Activated CD4-positive, alpha-beta T cell treated with anti-CD3 and anti-CD28 coated beads, Interleukin-2, Interleukin-4, amounts not matched to agents 100 ng/mL and 50 ng/mL, durations not matched to agents 16 hours and 8 hours (primary cell): ENCODE measurements at places on chromosomes 6 and 20.

DNA sequence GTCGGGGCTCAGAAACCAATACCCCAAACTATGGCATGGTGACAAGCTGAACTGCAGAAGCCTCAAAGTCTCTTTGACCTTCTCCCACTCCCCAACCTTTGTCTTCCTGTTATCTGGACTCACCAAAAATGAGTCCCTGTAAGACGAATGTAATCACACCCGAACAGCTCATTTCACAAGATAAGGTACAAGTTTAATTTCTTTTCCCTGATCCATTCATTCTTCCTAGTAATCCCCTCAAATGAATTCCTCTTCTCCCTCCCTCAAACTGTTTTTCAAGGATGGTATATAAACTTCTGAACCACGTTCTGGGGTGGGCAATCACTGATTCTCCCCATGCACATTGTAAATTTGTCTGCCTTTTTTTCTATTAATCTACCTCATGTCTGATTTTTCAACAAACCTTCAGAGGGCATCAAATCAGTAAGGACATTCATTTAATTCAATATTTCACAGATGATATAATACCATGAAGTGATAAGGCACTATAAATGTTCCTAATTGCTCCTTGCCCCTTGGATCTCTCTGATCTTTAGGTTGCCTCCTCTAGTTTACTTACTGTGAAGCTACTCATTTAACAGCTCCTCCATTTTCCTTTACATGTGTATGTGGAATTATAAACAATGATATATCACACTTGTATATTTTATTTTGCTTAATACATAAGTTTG lies 77.2 kb downstream of the OR2B2 start:
- DNase-seq = no peak

DNA sequence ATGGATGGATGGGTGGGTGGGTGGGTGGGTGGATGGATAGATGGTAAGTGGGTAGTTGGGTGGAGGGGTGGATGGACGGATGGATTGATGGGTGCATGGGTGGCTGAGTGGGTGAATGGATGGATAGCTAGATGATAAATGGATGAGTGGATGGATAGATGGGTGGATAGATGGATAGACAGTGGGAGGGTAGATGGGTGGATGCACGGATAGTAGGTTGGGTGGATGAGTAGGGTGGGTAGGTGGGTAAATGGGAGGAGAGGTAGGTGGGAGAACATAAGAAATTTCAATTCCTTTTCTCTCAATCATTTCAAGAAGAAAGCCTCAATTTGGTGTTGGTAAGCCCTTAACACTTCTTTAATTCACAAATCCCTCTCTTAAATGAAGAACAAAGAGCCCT lies 186.9 kb downstream of the PREX1 start:
- DNase-seq = no peak

- no peak for DNase-seq
These were observed 60.1 kb upstream of the FRMD1 start for GRCh38 chr6:168139121-168139520.

DNA sequence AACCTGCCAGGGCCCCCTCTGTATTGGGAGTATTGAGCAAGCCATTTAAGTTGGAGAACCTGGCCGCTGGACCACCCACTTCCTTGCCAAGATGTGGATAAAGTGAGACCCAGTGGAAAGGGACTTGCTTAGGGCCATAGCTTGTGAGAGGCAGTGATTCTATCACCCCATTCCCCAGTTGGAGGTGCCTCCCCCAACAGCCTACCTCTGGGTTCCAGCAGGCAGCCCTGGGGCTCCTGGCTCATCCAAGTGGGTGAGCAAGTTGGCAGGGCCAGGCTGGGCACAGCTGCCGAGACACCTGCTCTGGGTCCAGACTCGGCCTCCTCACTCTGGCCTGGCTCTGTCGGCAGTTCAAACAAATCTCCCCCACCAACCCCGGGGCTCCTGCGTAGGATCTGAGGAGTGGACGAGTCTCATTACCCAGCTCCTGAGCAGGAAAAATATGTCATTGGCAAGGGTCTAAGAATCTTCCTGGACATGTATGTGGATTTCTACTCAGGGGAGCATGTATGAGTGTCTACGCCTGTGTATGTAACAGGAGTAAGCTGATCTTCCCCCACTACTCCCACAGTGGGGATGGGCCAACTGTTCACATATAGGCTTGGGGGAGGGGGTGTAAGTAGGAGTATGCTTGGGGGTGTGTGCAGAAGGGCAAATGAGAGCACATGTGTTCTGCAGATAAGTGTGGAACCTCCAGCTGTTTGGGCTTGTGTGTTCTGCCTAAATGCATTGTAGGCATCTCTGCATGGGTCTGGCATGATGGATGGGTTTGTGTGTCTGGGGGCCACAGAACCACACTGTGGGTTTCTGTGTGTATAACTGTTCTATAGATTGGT lies 1.9 kb downstream of the ID1 start:
- no peak for DNase-seq

DNA sequence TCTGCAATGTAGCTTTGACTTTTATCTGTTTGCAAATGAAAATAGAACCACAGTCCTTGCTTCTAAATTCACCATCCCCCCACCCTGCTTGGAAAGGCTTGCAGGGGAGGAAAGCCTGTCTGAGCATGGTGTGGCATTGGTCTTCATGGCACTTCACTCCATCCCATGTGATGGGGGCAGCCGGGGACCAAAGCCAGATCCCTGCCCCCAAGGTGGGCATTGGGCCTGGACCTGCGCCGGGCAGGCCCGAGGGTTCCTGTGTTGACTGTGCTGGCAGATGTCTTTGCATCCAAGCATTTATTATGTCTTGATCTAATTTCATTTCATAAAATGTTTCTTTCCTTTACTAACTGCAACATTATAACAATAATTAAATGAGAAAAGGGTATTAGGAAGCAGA lies 120.0 kb downstream of the SYNDIG1 start:
- DNase-seq = no peak

DNA sequence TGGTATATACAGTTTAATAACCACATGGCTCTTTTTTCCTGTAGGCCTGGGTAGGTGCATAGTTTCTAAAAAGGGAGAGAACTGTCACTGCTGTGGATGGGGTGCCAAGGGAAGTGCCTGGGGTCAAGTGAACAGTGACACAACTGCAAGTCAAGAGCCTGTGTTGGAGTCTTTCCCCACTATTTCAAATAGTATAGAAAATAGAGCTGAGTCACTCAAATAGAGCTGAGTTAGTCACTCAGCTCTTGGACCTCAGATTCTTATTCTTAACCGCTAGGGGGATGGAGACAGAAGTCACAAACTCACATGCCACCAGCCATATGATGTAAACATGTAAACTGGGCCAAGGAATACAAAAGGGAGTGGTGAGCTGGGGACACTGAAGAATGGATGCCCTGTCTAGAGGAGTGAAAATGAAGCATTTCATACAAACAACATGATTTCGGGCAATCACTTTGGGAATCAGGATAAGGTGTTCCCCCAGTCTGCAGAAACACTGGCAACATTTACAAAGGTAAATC lies 2.1 kb downstream of the NQO2 start:
- peak; percentile 67 for DNase-seq

DNA sequence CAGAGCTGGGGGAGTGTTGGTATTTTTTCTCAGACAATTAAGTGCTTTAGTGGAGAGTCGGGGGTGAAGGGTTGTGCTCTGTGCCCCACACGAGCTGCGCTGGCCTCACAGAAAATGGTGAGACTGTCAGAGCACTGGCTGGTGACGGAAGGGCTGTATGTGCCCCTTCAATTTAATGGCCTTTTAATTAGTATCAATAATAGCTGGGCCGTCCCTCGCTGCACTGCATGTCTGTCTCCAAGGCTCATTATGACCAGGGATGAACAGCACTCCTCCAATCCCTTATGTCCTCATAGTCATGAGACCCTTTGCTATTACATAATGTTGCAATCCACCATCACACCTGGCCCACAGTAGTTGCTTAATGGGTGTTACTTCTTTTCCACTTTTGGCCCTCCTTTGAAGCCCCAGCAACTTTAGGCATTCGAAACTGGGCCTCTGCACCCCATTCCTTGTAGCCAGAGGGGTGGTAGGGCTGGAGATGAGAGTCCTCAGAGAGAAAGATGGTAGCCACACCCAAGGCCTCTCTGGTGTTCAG lies 9.5 kb upstream of the RALY start:
- DNase-seq = no peak

GRCh38 chr20:61935926-61936700 lies 129.6 kb downstream of the TAF4 start:
- no peak for DNase-seq

DNA sequence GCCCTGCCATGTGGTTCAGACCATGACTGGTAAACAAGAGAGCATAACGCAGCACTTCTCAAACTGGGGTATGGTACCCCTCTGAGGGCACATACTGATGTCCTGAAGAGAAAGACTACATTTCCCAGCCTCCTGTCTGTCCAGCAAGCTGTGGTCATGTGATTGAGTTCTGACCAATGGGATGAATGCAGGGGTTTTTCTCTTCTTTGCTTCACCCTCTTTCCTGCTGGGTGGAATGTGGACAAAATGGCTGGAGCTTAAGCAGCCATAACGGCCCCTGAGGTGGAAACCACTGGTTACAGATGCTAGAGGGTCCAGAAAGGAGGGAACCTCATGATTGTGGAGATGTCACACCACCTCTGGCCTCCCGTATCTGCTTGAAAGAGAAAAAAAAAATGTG lies 19.4 kb upstream of the KCNB1 start:
- peak; percentile 24 for DNase-seq

GRCh38 chr6:252775-253535 lies 39.3 kb upstream of the DUSP22 start:
- no peak for DNase-seq

DNA sequence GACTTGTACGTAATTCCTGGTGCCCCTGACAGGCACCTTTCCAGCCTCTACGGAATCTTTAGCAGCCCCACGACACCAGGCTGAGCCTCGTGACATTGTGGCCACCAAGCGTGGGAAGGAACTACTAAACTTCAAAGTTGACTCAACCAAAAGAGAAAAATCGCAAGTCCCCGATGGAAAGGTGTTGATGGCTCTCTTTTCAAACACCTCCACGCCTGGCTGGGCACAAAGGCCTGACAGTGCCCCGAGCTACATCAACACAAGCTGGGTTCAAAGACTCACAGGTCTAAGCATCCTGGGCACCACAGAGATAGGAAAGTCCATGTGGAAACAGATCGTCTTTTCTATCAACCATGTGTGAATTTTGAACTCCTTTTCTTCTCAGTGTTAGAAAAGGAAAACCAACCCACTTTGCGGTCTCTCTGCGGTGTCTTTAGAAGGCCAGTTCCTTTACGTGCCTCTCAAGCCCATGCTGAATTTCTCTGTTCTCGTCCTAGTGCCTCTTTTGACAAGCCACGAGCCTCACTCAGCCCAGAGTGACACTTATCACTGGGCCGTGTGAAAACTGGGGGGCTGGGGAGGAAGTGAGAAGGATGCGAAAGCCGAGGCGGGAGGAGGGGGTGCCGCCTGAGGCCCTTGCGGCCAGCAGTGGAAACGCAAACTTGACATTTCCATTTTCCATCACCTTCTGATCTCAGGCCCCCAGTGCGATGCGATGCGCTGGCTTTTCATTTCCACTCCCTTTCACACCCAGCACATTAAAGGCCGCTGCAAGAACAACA lies 59.4 kb downstream of the GFOD1 start:
- DNase-seq = peak; percentile 83

DNA sequence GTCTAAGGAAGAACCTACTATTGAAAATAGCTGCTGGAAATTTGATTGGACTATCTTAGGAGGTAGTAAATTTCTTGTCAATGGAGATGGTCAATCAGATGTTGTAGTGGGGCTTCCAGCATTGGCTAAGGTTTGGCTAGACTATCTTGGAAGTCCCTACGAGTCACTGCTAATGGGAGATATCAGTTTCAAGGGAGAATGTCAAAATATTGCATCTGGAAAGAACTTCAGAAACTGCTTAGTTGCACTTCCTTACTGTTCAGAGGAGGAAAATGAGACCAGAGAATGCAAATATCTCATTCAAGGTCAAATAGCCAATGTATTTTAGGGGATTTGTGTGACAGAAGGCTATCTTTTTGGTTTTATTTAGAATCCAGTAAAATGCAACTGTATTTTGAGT lies 53.5 kb upstream of the CCN2 start:
- no peak for DNase-seq
